ENCODE measurements at places on chromosomes 16 and 17.

- no peak for DNase-seq
Observed at GRCh38 chr17:20243524-20243923, 223.8 kb downstream of the LGALS9B start.

GRCh38 chr16:82340531-82340930, 170.5 kb upstream of the MPHOSPH6 start:
- DNase-seq: no peak

DNA sequence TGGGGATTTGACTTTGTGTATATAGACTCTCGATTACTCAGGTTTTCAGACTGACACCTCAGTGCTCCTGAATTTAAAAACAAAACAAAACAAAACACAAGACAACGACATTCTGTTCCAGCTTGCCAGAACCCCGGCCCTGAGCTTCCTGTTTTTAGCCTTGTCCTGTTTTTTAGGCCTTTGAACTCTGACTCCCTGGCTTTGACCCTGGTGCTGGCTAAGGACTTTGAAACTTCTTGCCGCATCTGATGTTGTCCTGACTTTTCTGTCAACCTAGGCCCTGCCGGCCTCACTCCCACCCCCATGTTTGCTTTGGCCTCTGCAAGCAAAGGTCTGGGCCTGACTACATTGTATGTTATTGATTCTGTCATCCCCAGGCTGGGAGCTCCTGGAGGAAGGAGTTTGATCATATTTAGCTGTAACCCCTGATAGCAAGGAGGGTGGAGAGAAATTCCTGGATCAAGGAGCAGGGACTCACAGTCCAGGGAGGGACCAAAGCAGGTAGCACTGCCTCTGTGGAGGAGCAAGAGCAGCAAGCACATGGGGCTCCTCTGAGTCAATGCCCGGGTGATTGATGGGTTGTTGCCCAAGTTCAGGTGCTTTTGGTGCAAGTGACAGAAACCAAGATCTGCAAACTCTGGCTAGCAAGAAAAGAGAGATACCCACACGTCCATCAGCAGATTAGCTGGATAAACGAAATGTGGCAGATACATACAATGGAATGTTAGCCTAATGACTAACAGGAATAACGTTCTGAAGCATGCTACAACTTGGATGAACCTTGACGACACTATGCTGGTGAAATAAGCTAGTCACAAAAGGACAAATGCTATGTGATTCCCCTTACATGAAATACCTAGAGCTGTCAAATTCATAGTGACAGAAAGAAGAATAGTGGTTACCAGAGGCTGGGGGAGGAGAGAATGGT, 7.7 kb downstream of the CCL16 start:
- no peak for DNase-seq

- DNase-seq: no peak
Observed at GRCh38 chr16:51399908-51400670, 249.0 kb upstream of the SALL1 start.

- DNase-seq: no peak
Observed at GRCh38 chr17:43927060-43927864, 15.0 kb downstream of the PPY start.

DNA sequence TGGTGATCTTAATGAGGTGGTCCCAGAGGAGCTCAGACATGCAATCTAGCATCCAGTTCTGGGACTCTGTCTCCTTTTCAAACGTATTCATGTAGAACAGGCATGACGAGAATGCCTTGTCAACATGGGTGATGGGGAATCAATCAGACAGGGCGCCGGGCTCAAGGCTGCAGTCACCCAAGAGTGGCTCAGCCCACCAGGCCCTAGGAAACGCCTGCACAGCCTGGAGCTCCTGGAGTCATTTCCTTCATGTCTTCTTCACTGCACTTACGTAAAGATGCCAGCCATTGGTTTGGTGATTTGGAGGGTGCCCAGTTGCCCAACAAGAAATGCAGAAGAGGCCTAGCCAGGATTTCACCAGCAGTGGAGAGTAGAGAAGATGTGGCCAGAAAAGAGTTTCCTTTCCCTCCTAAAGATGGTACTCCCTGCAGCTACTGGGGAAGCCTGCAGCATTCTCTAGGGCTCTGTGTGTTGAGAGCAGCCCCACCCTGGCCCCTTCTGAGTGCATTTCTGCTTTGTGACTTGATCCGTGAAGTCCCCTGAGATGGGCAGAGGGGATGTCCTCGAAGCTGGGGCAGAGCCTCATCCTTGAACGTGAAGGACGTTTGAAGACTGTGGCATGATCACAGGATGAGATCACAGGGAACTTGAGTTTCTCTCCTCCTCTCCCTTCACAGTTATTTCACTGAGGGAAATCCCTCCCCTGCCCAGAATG, 24.0 kb upstream of the STH start:
- DNase-seq: no peak

DNA sequence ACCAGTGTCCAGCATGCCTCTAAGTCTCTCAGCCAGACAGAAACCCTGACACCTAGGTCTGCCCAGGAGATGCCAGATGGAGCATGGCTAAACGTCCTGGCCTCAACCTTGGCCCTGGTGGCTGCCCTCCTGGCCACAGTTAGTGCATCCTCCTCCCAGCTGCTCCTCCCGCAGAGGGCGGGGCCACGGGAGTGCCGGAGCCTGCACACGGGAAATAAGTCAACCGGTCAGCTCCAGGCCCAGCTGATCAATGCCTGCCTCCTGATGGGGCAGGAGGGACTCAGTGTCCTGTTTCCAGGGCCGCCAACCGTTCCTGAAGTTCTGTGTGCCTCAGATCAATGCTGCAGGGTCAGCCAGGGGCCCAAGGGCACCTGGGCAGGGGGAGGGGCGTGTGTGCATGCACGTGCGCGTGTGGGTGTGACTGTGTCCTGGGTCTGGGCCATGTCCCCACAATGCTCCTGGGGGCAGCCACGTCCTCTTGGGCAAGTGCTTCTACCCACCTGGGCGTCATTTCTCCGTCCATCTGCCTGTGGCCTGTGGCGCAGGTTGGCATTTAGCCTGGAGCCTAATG, 4.6 kb upstream of the KCNJ12 start:
- no peak for DNase-seq

DNA sequence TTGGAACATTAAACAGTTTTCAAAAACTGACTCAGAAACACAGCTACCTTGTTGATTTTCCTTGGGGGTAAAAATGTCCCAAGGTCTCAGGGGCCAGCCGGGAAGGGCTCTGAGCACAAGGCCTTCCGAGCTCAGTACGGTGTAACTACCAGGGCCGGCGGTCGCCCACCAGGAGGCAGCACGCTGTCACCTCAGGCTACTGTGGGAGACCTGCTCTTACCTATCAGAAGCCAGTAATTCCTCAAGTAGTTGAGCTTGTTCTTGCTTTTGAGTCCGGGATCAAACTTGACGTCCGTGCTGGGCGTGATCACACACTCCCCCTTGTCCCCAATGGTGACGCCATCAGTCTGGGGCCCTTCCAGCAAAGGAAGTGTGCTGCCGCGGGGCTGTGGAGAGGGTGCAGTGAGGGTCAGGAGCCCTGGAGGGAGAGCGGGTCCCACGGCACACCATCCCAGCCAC, 43.4 kb upstream of the ICAM2 start:
- no peak for DNase-seq

- DNase-seq: no peak
Observed at GRCh38 chr17:77306790-77307478, 166.2 kb downstream of the SEC14L1 start.

GRCh38 chr16:68089067-68089466, 3.9 kb downstream of the NFATC3 start:
- no peak for DNase-seq

DNA sequence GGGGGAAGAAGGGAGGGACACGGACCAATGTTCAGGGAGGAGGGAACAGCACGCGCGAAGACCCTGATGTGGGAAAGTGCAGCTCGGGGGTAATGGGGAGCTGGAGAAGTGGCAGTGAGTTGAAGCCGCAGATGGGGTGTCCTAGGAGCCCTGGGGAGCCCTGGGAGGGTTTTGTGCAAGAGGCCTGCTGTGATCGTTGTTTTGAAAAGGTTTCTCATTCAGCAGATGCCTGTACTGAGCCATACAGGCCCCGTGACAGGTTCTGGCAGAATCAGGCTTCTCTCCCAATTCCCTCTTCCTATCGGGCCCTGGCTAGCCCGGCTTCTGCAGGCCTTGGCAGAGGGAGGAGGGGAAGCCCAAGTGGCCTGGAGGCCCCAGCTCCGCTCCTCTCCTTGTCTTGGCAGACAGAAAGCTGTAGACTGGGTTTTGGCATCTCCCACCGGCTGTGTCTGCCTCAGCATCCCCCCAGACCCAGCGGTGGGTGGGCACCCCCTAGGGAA, 38.4 kb upstream of the EMP2 start:
- DNase-seq: no peak

DNA sequence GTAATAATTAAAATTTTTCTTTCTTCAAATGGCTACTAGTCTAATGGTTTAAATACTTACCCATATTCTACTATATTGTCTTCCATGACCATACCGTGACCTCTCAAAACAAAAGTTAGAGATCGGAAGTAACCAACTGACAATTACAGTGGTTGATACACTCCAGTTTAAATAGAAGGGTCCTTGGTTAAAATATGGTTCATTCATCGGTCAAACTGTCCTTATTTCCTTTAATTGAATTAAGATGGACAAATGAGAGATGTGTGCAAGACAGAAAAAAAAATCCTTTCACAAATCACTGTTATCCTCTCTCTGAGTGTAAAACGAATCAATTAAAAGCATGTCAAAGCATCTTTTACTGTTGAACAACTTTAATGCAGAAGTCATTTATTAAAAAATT, 214.3 kb upstream of the TBX2 start:
- no peak for DNase-seq

GRCh38 chr16:89918453-89919347, at the start of gene MC1R:
MC1R (plus strand) TSS chr16:89918862; CDS start chr16:89919259, 397 bp downstream.
- DNase-seq: no peak

DNA sequence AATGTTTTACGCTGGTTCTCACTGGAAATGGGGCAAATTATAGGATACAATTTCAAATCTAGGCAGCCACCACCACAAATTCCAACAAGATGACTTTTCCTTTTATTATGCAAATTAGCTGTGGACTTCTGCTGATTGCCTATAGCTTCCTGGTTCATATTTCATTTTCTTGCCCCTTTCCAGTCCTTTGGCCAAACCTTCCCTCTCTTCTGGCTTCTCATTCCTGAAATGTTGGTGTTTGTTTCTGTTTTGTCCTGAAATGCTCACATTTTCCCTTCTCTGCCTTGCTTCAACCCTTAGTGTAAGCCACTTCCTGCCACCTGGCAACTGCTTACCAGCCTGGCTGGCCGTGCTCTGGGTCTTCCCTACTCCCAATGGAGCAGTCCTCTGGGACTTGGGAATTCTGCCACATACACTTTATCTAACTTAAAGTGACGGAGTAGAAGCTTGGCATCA, 14.0 kb downstream of the PRSS54 start:
- no peak for DNase-seq

DNA sequence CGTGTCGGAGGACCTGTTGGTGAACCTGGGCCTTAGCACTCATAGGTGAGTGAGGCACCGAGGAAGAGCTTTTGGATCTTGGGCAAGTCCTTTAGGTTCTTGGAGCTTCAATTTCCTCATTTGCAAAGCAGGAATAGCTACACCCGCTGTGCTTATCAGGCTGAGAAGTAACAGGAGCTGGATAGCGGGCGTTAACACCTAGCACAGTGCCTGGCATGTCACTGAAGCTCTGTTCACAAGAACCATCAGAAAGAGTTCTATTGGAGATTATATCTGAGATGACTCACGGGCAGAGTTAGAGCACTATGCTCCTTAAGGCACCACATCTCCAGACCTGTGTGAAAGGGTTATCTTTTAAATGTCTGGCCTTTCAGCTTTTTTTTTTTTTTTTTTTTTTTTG, 12.8 kb downstream of the MEOX1 start:
- no peak for DNase-seq

DNA sequence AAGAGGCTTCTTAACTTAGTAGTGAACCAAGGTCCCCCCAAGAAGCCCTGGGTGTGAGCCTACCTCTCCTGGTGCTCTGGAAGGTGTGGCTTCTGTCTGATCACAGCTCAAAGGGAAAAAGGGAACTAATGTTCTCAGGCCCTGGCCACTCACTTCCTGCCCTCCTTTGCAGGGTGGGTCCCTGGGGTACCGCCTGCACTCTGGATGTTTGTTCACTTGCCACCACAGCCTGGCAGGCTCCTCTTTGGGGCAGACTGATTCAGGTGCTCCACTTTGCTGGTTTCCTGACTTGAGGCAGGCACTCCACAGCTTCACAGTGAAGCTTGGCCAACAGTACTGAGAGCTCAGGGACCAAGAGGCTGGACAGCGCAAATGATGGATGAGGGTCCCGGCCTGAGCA, 5.9 kb upstream of the MYO15A start:
- no peak for DNase-seq

DNA sequence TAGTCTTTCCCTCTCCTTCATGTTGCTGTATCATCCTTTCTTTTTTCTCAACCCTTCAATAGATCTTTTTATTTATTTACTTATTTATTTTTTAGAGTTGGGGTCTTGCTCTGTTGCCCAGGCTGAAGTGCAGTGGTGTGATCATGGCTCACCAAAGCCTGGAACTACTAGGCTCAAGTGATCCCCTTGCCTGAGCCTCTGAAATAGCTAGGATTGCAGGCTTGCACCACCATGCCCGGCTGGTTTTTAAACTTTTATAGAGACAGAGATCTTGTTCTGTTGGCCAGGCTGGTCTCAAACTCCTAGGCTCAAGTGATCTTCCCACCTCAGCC, 51.7 kb downstream of the SNX29 start:
- no peak for DNase-seq

DNA sequence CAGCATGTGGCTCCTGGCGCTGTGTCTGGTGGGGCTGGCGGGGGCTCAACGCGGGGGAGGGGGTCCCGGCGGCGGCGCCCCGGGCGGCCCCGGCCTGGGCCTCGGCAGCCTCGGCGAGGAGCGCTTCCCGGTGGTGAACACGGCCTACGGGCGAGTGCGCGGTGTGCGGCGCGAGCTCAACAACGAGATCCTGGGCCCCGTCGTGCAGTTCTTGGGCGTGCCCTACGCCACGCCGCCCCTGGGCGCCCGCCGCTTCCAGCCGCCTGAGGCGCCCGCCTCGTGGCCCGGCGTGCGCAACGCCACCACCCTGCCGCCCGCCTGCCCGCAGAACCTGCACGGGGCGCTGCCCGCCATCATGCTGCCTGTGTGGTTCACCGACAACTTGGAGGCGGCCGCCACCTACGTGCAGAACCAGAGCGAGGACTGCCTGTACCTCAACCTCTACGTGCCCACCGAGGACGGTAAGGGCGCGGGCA, 645 bp downstream of the NLGN2 start:
- no peak for DNase-seq

DNA sequence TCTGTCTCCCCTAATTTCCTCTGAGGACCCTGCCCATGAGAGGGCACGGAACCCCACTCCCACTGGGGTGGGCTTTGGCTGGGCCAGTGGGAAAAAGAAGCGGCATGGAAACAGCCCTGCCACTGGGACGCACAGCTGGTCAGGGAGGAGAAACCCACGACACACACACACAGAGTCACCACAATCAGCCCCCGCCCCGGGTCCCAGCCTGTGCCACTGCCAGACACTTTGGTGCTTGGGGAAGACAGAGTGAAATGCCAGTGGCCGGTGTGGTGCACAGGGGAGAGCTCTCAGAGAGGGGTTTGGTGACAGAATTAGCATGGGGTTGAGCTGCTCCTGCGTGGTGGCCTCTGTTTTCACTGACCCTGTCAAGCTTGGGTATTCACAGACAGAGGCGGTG, 30.7 kb upstream of the RNPS1 start:
- no peak for DNase-seq
